ENCODE measurements at places on chromosomes 4 and X.
A peak's percentile ranks its signal among the peaks of the same experiment; 100 is the strongest.

DNA sequence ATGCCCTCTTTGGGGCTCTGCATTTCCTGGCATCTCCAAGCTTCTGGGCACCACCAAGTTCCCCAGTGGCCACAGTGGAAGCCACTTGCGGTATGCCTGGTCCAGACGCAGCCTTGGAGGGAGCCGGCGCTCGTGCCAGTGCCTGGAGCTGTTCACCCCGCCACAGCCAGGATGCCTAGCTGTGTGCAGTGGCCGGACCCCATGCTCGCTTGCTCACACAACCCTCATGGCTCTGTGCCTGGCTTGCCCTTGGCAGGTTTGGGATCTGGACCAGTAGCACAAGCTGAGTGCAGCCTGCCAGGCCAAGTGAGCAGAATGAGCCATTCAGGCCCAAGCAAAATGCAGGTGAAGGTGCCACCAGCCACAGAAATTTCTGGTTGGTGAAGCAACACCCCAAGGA lies 283.5 kb downstream of the EVC2 start:
- DNase-seq, result no peak
- H3K4me1 ChIP-seq, result no peaks in the 10 kb centered on the region
- H3K27me3 ChIP-seq, result no peaks in the 10 kb centered on the region
- H3K27ac ChIP-seq, result no peak overlapping the region
- no peaks in the 10 kb centered on the region for H3K36me3 ChIP-seq

DNA sequence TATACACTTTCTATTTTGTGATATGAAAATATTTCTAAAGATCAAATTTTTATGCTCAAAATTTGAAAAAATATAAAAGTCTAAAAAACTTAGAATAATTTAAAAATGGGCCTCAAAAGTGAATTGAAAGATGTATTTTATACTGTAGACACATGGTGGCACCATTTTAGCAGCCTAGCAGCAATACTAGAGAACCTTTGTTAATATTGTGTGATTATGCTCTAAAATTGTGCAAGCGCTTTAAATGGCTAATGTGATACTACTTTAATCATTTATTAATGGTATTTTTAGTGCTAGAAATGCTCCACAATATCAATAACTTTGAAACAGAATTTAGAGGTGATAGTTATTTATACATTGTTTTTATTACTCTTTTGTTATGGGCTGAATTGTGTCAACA lies 3.7 kb upstream of the GUF1 start:
- no peaks in the 10 kb centered on the region for H3K27me3 ChIP-seq
- no peak for DNase-seq
- no peak overlapping the region for H3K4me3 ChIP-seq
- H3K4me1 ChIP-seq, result peaks cover 8% of the 10 kb centered on the region

DNA sequence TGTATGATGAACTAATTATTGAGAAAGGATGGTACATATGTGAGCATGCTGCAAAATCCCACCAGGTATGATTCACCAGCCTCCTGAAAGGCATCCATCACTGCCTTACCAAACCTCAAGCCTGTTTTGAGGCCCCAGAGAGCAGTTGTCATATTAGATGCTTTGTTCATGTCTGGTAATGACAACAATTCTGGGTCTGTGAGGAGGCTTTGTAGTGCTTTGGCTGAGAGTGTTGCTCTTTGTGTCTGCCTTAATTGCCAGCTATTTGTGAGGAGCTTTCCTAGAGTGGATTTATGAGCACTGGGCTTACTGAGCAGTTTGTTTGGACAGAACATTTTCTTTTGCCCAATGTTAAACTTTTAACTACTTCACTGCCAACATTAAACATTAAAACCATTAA lies 69.2 kb downstream of the HEPH start:
- no peaks in the 10 kb centered on the region for H3K36me3 ChIP-seq
- no peak overlapping the region for H3K4me3 ChIP-seq
- no peak overlapping the region for H3K27ac ChIP-seq
- DNase-seq, result no peak
- H3K27me3 ChIP-seq, result no peaks in the 10 kb centered on the region

- H3K4me3 ChIP-seq, result no peak overlapping the region
- H3K27ac ChIP-seq, result no peak overlapping the region
- DNase-seq, result no peak
Observed at GRCh38 chr4:53782458-53782845, 191.2 kb upstream of the LNX1 start.

DNA sequence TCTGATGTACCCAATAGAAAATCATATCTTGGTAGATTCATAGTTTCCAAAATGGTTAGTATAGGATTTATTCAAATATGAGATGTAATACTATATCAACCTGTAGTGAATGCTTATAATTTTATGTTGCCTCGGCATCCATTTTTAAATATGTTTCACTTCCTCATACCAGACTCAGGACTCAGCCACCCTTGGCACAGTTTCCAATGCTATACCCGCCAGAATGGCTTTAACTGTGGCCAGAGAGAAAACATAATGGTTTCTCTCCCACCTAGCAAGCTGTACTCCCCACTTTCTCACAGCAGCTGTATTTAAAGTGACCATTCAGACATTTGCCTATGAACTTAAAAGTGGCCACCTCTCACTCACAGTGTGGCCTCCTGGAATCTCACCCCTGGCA lies 466.6 kb upstream of the PABPC4L start:
- no peaks in the 10 kb centered on the region for H3K27me3 ChIP-seq
- H3K4me1 ChIP-seq, result no peaks in the 10 kb centered on the region
- no peak overlapping the region for H3K27ac ChIP-seq

- peak overlapping the region; percentile 69 for H3K4me3 ChIP-seq
- H3K27me3 ChIP-seq, result no peaks in the 10 kb centered on the region
- 0 out of 2 replicates have a peak, but pooled peaks cover 1% of the 10 kb centered on the region for H3K36me3 ChIP-seq
- peaks cover 26% of the 10 kb centered on the region for H3K4me1 ChIP-seq
Observed at GRCh38 chrX:16786791-16787735, 797 bp downstream of the TXLNG start.

DNA sequence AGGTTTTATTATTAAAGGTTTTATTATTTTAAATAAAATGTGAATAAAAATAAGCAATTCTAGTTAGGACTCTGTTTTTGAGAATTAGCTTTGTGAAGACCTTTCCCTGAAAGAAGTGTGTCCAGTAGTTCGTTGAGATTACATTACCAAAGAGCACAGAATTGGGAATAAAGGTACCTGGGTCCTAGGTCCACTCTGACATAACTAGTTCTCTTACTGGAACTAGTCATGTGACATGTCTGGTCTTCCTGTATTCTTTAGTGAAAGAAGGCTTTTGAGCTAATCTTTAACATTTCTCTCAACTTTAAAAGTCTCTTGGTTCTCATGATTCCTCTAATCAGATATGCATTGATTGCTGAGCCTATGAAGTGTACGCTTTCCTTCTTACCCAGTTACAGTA lies 292.0 kb upstream of the SMIM31 start:
- no peaks in the 10 kb centered on the region for H3K27me3 ChIP-seq
- H3K27ac ChIP-seq, result no peak overlapping the region
- H3K4me3 ChIP-seq, result no peak overlapping the region
- no peak for DNase-seq

- H3K36me3 ChIP-seq, result no peaks in the 10 kb centered on the region
- H3K27ac ChIP-seq, result no peak overlapping the region
- no peak overlapping the region for H3K4me3 ChIP-seq
- no peak for DNase-seq
- no peaks in the 10 kb centered on the region for H3K4me1 ChIP-seq
Observed at GRCh38 chrX:33133320-33133719, 78.0 kb downstream of the DMD start.

DNA sequence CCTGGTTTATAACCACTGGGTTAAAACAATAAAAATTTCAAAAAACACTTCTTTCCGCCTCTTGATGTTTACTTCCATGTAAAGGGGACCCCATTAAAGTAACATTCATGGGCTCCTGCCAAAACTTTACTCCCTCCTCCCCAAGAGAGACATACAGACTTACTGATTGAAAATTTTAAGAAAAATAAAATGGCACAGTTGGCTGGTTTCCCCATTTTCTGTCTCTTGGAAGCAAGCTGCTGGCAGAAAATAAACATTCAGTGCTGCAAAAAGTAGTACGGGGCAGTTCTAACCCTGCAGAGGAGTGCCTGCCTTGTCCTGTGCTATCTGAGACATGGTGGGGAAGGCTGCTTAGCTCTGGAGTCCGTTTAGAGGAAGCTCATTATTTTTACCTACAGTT lies 187.3 kb upstream of the INTU start:
- no peaks in the 10 kb centered on the region for H3K4me1 ChIP-seq
- no peak overlapping the region for H3K4me3 ChIP-seq
- DNase-seq, result no peak

Data from HepG2 (cell line).